SJCRH30 (cell line): ENCODE measurements at places on chromosomes 3 and 15. TPM values are rescaled to one million over a fixed set of nuclear protein-coding genes. Genes with fewer than 3 reads are reported as not detected.

Gene GRK7
- 0.20 and 0.30 TPM in 2 replicates for total RNA-seq

Gene PATL2
- 0.20 TPM in 1 of 2 replicates, not detected in the other for total RNA-seq

Gene MYLK
- total RNA-seq: 3.2 and 4.3 TPM in 2 replicates

Gene LRRIQ4
- total RNA-seq: 0.18 and 0.20 TPM in 2 replicates

Gene LMOD3
- total RNA-seq: 0.66 and 1.0 TPM in 2 replicates

Gene SRGAP3
- total RNA-seq: not detected in 2 replicates

Gene TJP1
- total RNA-seq: 59.2 and 60.1 TPM in 2 replicates

Gene PRKCD
- total RNA-seq: 4.1 and 4.6 TPM in 2 replicates

Gene CCR1
- not detected in 2 replicates for total RNA-seq

Gene C3orf49
- total RNA-seq: not detected in 2 replicates

DNA sequence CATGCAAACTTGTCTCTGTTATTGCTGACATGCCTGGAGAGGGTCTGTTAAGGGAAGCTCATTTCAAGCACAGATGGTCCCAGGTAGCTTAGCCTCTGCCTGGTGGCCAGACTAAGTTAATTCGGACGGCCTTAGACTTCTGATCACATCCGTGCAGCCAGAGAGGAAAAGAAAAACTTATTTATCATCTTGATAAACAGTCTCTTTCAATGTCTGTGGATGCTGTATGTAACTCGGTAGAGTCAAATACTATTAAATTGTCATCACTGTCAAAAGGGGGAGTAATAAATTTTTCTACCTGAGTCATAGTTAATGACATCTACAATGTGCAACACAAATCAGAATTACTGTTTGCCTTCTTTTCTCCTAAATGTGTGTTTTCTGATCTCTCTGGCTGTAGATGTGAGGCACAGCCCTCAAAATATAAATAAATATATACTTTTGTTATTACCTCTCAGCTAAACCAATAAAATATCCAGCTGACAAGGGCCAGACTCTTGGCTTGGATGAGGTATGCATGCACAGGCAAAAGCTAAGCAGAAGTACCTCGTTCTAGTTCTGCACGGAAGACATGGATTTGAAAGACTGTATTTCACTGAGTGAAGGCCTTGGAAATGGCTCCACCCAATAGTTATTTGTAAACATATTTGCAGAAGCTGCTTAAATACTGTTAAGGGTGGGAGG is 530.0 kb downstream of the TAFA4 start:
- H3K36me3 ChIP-seq: no peaks in the 10 kb centered on the region
- no peak overlapping the region for H3K4me3 ChIP-seq
- no peak for DNase-seq
- no peaks in the 10 kb centered on the region for H3K27me3 ChIP-seq

DNA sequence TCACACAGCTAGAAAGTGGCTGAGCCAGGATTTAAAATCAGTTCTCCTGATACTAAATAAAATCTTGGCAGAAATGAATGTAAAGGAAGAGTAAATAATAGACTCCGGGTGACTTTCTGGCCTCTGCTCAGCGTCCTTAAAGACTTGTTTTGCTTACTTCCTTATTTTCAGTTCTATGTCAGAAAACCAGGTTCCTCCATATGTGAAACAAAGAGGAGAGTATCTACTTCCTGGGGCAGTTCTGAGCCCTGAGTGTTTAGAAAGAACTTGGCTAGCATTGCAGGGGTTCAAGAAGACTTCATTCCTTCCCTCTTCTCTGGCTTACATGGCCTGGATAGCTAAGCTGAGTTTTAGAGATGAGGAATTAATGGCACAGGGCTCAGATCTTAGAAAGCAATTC is 222.8 kb upstream of the TLE3 start:
- H3K4me3 ChIP-seq: no peak overlapping the region
- no peak for DNase-seq
- no peak overlapping the region for H3K27ac ChIP-seq
- peaks cover 7% of the 10 kb centered on the region; the same call in 1 of the 2 replicates for H3K27me3 ChIP-seq
- no peaks in the 10 kb centered on the region for H3K36me3 ChIP-seq

DNA sequence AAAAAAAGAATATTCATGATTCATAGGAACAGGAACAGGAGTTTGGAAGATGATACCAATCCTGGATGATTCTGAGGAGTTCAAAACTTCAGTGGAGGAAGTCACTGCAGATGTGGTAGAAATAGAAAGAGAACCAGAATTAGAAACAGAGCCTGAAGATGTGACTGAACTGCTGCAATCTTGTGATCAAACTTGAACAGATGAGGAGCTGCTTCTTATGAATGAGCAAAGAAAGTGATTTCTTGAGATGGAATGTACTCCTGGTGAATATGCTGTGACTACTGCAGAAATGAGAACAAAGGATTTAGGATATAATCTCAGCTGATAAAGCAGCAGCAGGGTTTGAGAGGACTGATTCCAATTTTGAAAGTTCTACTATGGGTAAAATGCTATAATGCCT is 72.7 kb downstream of the GSK3B start:
- no peak overlapping the region for H3K4me3 ChIP-seq
- H3K36me3 ChIP-seq: peaks cover 2% of the 10 kb centered on the region; the same call in 1 of the 2 replicates
- no peak overlapping the region for H3K27ac ChIP-seq

GRCh38 chr3:196775938-196776337 is 36.3 kb downstream of the PAK2 start:
- 0 out of 2 replicates have a peak, but pooled peaks cover 2% of the 10 kb centered on the region for H3K27me3 ChIP-seq
- H3K4me1 ChIP-seq: no peaks in the 10 kb centered on the region
- H3K27ac ChIP-seq: no peak overlapping the region
- no peak overlapping the region for H3K4me3 ChIP-seq
- no peak for DNase-seq

GRCh38 chr3:129654131-129654530 is 47.7 kb upstream of the PLXND1 start:
- H3K4me1 ChIP-seq: peaks cover 35% of the 10 kb centered on the region
- peaks cover 14% of the 10 kb centered on the region; the same call in 1 of the 2 replicates for H3K36me3 ChIP-seq
- H3K4me3 ChIP-seq: no peak overlapping the region
- H3K27ac ChIP-seq: no peak overlapping the region
- H3K27me3 ChIP-seq: no peaks in the 10 kb centered on the region

- H3K36me3 ChIP-seq: peaks cover 12% of the 10 kb centered on the region
- H3K4me3 ChIP-seq: peak within 1 kb of the TSS; percentile 86
- peak; percentile 77 for DNase-seq
- H3K27ac ChIP-seq: peak within 1 kb of the TSS; percentile 61
- no peaks in the 10 kb centered on the region for H3K27me3 ChIP-seq
- H3K4me1 ChIP-seq: 0 out of 2 replicates have a peak, but pooled peaks cover 3% of the 10 kb centered on the region
Observed at GRCh38 chr3:44554626-44555592, at the start of gene ZKSCAN7. ZKSCAN7 (plus strand) TSS chr3:44555193; CDS start chr3:44557048, 1,855 bp downstream.

- H3K27me3 ChIP-seq: no peaks in the 10 kb centered on the region
- H3K36me3 ChIP-seq: no peaks in the 10 kb centered on the region
- no peak overlapping the region for H3K4me3 ChIP-seq
Observed at GRCh38 chr15:50003786-50004334, 115.2 kb downstream of the ATP8B4 start.

DNA sequence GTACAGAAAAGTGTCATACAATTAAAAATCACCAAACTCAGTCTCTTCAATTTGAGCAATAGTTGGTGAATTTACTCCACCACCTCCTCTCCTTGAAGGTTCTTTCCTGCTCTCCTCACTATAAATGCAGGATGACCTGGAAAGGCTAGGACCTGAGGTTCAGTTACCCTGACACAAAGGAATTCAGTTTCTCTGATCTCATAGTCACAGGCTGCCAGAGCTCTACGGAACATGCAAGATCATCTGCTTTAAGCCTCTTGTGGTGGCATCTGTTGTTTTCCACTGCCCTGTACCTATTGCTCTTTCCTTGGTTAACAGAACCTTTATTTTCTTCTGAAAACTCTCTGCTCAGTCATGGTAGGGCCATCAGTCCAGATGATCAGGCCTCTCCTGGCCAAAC is 4.9 kb upstream of the TP63 start:
- H3K27ac ChIP-seq: peak overlapping the region; percentile 65
- H3K36me3 ChIP-seq: no peaks in the 10 kb centered on the region

DNA sequence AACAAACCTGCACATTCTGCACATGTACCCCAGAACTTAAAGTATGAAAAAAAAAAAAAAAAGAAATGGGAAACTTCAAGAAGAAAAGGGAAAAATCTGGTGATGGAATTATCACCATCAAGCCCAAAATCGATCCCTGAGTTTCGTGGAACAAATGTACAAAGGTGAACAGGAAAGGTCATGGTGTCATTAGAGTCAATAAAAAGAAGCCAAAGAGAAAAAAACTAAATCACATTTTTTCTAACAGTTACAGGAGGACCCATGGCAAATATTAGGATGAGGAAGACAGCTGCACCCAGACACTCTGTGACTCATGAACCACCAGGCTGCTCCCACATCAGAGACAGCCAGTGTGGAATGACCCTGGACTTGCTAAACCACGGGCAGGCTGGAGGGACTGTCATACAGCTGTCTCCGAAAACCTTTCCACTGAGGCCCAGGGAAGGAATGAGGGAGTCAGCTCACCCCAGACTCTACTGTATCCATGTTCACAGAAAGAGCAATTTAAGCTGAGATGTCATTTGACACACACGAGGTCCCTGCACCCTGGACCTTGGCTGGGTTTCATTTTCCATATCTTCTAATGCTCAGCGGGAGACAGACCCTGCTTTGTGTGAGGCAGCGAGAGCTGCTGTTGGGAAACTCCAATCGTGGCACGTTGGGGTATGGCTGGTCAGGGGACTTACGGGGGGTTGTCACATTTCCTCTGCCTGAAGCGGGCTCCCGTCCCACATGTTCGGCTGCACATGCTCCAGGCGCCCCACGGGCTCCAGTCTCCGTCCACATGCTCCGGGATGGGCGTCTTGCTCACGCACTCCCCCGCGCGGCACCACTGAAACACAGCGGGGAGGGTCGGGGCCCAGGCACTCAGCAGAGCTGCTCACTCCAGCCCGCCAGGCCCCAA is 210.2 kb downstream of the ADAMTS17 start:
- H3K27me3 ChIP-seq: no peaks in the 10 kb centered on the region
- peak overlapping the region; percentile 39 for H3K4me3 ChIP-seq
- peak overlapping the region; percentile 88 for H3K27ac ChIP-seq

DNA sequence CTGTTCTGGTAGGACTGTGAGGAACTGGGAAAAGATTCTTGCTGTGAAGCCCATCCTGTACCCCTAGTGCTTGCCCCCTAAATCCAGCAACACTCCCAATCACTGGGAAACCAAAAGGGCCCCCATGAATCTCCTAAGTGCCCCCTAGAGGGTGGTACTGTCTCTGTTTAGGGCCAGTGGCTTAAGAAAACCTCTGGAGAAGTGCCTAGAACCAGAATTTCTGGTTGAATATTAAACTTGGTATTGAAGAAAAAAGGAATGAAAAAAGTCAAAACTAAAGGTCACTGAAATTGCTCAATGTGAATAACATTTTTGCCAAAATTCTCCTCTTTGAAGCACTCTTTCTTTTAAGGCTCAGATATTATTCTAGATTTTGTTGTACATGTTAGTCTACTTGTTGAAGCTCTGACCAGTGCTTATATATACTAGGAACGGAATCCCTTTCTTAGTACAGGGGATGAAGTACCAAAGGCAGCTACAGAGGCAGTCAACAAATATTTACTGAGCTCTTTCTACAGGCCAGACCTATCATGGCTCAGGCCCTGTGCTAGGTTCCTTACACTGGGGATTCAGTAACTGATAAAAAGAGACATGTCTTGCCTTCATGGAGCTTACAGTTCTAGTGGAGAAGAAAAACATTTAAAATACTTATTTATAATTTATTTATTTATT is 138.8 kb downstream of the MYLK start:
- H3K4me3 ChIP-seq: no peak overlapping the region
- H3K36me3 ChIP-seq: no peaks in the 10 kb centered on the region
- H3K27me3 ChIP-seq: no peaks in the 10 kb centered on the region; the same call in 1 of the 2 replicates
- H3K4me1 ChIP-seq: peaks cover 11% of the 10 kb centered on the region
- no peak overlapping the region for H3K27ac ChIP-seq
- DNase-seq: no peak

- peak; percentile 27 for DNase-seq
- no peak overlapping the region; the same call in 1 of the 2 replicates for H3K27ac ChIP-seq
- H3K36me3 ChIP-seq: no peaks in the 10 kb centered on the region
- no peaks in the 10 kb centered on the region for H3K27me3 ChIP-seq
Observed at GRCh38 chr3:18422972-18423371, 2.2 kb downstream of the SATB1 start.

DNA sequence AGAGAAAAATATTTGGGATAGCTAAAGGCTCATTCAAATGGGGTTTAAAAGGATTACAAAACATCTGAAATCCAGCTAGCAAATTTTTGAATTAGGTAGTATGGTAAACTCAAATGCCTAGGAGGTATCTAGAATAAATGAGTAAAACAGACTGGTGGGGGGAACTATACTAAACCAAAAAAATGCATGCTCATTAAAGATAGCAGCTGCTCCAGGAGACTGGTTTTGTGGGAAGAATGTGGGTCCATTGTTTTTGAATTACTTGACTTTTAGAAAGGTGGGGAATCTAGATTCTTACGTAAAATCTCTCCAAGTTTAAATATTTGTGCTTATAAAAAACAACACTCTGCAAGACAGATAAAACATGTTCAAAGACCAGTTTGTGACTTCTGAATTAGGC is 73.8 kb downstream of the LEKR1 start:
- peak overlapping the region; percentile 41 for H3K27ac ChIP-seq
- H3K4me3 ChIP-seq: no peak overlapping the region
- peak; percentile 40 for DNase-seq
- no peaks in the 10 kb centered on the region for H3K36me3 ChIP-seq
- no peaks in the 10 kb centered on the region for H3K27me3 ChIP-seq

DNA sequence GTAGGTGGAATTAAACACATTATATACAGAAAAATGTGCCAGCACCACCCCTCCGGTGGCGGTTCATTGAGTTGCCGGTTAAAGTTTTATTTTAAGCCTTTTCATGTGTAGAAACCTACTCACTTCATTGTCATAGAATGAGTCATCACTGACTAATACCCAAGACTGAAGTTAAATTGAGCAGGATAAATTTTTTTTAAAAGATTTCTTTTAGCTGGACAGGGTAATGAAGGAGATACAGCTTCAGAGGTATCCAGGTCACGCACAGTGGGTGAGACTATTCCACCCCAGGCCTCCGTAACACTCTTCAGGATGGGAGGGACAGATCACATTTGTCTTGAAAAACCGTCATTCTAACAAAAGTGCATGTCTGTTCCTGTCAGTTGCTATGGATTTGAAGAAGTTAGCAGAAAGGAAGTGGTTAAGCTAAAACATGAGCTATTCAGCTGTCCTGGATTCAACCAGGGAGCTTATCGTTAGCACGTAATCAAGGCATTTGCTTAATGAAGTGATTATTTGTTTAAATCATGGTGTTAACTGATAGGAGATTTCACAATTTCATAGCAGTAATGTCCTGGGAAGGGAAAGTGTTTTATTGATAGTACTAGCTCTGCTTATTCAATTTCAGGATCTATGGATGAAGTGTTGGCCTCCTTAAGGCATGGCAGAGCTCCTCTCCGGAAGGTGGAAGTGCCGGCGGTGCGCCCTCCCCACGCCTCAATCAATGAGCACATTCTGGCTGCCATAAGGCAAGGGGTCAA is 23.4 kb downstream of the WHAMM start:
- peaks cover 16% of the 10 kb centered on the region for H3K4me1 ChIP-seq
- H3K36me3 ChIP-seq: peaks cover 27% of the 10 kb centered on the region
- no peaks in the 10 kb centered on the region for H3K27me3 ChIP-seq
- DNase-seq: peak; percentile 58
